Activated T-cell treated with anti-CD3 and anti-CD28 coated beads for 4 hours (primary cell): ENCODE measurements at places on chromosomes 4 and X.

GRCh38 chrX:138020941-138021340, 455.0 kb downstream of the ZIC3 start:
- DNase-seq: no peak

GRCh38 chr4:53552711-53553110, 38.6 kb downstream of the LNX1 start:
- no peak for DNase-seq

- no peak for DNase-seq
Measured at GRCh38 chr4:108793415-108793814, 30.6 kb upstream of the ETNPPL start.

DNA sequence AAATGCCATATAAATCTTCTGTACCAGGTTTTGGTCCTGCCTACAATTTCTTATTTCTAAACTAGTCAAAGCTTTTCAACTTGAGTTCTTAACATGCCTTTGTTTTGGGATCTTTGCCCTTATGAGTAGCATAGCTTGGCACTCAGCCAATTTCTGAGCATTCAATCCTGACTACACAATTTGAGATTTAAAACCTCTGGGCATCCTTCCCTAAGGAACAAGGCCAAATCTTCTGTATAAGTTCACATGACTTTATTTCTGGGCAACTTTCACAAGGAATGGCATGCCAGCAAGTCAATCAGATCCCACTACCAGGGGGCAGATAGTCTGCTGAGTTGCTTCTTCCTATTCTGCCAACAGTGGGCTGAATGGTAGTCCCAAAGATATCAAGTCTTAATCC, 254.2 kb downstream of the ADAMTS3 start:
- no peak for DNase-seq

GRCh38 chrX:41837270-41837944, 85.9 kb downstream of the CASK start:
- DNase-seq: no peak
